Fibroblast of skin of abdomen (primary cell): ENCODE measurements at places on chromosomes 4 and X.

DNA sequence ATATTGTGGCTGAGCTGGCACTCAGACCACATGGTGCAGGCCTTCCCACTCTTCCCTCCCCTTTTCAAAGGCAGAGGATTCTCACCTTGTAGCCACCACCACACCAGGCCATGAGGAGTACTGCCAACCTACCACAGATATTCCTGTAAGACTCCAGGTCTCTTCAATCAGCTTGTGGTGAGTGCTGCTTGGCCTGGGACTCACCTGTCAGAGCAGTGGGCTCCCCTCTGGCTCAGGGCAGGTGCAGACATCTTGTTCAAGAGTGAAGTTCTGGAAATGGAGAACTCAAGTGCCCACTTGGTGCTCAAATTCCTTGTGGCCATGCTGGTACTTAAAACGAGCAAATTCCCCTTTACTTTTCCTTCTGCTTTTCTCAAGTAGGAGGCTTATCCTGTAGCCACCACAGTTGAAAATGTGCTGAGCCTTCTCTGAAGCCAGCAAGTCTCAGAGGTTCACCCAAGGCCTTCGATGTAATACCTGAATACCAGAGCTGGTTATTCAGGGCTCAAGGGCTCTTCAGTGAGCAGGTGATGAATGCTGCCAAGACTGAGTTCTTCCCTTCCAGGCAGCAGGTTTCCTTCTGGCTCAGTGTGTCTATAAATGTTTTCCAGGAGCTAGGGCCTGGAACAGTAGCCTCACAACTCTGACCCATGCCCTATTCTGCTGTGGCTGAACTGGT is 212.9 kb downstream of the TEX13C start:
- DNase-seq, result no peak

DNA sequence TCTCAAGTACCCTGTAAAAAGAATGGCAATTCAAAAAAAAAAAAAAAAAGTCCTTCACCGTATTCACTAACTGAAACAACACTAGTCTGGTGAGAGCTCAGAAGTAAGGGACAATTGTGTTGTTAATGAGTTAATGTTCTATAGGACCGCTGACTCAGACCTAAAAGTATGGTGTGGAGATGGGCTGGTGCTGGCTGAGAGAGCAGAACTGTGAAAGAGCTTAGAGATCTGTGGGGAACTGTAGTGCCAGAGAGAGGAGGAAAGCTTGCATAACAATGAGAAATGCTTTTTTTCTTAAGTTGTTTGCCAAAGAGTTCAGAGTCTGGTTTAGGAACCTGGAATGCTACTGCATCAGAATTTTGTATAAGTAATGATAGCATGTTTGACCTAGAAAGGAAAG is 65.1 kb downstream of the LHFPL1 start:
- DNase-seq, result peak; percentile 79

DNA sequence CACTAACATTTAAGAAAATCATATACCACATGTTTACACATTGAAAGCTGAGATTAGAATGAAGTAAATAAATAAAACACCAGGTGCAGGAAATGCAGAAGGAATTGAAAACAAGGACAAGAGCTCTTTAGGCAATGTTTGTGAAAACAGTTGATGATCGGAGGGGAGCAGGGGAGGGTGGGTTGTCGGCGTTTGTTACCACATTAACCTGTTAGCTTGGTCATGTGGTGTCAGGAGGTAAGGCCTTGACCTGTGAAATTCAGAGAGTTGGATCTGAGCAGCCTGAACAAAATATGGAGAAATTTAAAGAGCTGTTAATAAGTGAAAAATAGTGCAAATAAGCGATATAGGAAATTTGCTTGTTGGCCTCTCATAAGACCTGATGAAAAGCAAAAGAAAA is 759.9 kb downstream of the PDHA2 start:
- no peak for DNase-seq

GRCh38 chrX:21616386-21616785 is 41.7 kb downstream of the KLHL34 start:
- peak; percentile 62 for DNase-seq

DNA sequence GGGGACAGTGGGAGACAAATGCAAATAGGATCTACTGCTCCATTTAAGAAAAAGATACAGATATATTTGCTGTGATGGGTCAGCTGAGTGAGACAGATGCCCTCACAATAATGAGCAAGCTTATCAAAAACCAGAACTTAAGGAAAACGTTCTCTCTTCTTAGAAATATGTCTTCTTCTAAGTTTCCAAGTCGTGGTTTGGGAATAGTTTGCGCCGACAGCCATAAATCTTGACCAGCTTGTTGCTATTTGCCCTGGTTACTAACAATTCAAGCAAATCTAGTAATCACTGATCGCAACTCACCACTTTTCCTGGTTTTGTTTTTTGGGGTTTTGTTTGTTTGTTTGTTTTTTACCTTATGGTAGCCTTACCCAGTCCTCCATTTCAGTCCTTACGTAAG is 67.6 kb upstream of the GUCY1A1 start:
- DNase-seq, result no peak

GRCh38 chrX:129581904-129582303 is 41.8 kb downstream of the OCRL start:
- peak; percentile 17 for DNase-seq

- DNase-seq, result peak; percentile 9
These were observed 99.8 kb downstream of the PPP1R2C start for GRCh38 chrX:42678133-42678532.

- no peak for DNase-seq
These were observed 108.8 kb downstream of the ZNF827 start for GRCh38 chr4:145829629-145830395.

GRCh38 chr4:88610771-88611170 is 18.5 kb downstream of the HERC3 start:
- peak; percentile 83 for DNase-seq

DNA sequence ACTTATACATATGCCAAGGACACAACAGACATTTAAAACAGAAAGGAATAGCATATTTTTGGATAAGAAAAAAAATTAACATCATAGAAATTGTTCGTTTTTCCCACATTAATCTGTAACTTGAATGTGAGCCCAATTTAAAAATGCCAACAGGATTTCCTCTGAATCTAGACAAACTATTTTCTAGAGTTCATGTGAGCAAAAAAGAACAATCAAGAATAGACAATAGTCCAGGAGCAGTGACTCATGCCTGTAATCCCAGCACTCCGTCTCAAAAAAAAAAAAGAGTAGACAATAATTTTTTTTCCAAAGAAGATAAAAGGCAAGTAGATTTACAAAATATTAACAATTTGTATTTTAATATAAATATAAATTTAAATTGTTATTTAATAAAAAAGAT is 73.7 kb upstream of the DUSP21 start:
- DNase-seq, result no peak

DNA sequence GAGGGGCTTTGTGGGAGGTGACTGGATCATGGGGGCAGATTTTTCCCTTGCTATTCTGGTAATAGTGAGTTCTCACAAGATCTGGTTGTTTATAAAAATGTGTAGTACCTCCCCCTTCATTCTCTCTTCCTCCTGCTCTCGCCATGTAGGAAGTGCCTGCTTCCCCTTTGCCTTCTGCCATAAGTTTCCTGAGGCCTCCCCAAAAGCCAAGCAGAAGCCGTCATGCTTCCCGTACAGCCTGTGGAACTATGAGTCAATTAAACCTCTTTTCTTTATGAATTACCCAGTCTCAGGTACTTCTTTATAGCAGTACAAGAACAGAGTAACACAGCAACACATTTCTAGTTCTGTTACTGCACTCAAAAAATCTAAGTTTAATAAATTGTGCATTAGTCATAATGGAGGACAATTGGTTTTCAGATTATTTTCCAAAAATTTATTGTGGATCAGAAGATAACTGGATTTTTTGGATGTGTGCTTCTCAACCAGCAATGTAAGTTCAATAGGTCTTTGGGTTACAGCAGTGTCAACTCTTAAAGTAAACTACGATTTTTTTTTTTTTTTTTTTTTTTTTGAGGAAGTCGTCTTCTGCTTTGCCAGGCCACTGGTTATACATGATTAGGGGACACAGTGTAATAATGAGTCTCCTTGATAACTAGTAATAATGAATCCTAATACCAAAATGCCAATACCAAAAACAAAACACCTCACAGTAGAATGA is 69.9 kb downstream of the CHIC2 start:
- DNase-seq, result no peak

GRCh38 chrX:127466211-127466610 is 586.0 kb downstream of the ACTRT1 start:
- no peak for DNase-seq

GRCh38 chr4:163663454-163664225 is 169.2 kb downstream of the TMA16 start:
- no peak for DNase-seq

GRCh38 chr4:180434131-180434895 is 1808.9 kb upstream of the TENM3 start:
- DNase-seq, result no peak

DNA sequence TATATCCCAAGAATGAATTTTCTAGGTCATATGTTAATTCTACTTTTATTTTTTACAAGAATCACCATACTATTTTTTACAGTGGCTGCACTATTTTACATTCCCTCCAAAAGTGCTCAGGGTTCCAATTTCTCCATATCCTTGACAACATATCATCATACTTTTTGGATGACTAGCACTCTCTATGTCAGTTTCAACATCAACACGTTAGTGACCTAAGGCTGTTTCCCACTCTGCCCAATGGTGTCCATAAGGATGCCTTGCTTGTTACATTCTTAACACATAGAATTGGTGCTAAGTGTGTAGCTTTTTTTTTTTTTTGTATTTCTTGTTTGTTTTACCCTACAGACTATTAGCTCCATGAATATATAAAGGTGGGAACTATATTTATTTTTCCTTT is 175.4 kb downstream of the PCDH10 start:
- no peak for DNase-seq

DNA sequence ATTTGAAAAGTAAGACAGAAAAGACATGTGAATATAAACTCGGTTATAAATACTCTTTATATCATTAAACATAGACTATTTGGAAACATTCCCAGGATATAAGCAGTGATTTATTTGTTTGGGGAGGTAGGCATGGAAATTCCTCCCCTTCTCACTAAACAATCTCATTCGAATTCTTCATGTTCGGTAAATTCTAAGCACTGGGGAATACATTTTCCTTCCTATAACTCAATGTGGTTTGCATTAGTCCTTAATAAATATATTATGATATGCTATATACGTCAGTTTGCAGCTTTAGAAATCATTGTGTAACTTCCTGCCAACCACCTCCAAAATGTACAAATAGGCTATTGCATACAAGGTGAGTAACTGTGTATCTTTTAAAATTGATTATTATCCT is 99.6 kb downstream of the UGT8 start:
- DNase-seq, result peak; percentile 35

- DNase-seq, result no peak
These were observed 378.3 kb downstream of the PPP1R2C start for GRCh38 chrX:42399632-42400024.

DNA sequence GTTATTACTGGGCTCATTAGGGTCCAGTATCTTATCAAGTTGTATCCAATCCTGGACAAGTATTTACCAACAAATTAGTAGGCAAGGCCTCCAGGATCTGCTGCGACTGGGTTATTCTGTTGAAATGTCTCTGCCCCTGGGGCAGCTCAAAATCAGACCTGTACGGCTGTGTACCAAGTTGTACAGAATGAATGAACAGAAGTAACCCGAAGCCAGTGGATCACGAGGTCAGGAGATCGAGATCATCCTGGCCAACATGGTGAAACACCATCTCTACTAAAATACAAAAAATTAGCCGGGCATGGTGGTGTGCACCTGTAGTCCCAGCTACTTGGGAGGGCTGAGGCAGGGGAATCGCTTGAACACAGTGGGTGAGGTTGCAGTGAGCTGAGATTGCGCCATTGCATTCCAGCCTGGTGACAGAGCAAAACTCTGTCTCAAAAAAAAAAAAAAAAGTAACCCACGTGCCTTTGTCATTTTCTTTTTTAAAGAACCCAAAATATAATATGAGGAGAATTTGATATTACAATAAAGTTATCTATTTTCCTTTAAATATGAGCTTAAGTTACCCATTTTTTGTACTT is 127.3 kb downstream of the CBR4 start:
- DNase-seq, result peak; percentile 65

DNA sequence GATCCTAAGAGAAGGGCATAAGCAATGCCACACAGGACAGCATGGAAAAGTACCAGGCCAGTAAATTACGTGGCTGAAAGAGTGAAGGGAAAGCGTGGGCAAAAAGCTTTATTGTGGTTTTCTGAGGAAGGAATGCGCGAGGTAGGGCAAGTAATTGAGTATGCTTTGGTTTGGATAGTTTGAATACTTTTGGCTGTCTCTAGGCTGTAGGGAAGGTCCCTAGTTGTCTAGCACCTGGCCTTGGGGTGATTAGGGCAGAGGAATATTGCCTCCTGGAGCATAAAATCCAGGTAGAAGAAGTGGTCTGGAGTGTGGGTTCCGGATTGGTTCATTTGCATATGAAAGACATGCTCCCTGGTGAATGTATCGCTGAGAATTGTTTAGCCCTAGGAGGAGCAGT is 46.4 kb upstream of the NALF2 start:
- DNase-seq, result no peak

DNA sequence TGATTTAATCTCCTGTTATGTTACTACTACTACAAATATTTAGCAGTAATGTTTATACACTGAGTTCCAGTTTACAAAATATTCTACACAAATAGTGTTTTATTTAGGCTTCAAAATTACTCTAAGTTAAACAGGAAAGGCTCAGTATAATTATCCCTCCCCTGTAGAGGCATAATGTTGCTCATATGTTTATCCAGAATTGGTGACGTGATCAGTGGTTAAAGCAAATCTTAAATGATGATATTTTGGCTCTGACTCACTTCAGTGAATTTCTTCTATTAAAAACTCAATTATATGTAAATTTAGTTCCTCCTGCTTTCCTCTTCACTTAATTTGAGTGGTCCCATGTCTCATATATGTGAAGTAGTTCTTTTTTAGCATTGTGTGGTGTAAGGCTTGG is 438.5 kb downstream of the ADGRL3 start:
- DNase-seq, result peak; percentile 40

DNA sequence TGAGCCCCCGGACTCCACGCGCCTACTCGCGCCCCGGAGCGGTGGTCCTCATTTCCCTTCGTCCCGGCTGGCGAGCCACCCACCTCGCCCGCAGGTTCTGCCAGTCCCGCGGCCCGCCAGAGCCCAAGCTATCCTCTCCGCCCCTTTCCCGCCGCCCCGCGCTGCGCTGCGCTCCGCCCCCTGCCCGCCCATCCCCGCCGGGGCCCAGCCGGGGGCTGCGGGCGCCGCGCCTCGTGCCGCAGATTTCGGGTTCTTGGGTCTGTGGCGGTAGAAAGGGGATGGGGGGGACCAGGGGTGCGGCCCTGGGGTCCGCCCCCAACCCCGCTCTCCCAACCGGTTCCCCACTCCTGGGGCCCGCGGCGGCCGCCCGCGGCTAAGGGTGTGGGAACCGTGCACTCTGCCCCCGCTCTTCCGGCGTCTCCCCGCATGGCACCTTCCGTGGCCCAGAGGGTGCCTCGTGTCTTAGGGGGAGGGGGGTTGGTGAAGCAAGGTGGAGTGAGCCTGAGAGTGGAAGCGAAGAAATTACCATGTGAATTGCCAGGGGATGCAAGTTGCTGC is 650.8 kb upstream of the DIPK2B start:
- no peak for DNase-seq

GRCh38 chr4:81421346-81422218 is 50.1 kb downstream of the RASGEF1B start:
- DNase-seq, result peak; percentile 36
